ENCODE measurements at places on chromosomes 7 and 10. TPM values are rescaled to one million over a fixed set of nuclear protein-coding genes. Genes with fewer than 3 reads are reported as not detected.

DNA sequence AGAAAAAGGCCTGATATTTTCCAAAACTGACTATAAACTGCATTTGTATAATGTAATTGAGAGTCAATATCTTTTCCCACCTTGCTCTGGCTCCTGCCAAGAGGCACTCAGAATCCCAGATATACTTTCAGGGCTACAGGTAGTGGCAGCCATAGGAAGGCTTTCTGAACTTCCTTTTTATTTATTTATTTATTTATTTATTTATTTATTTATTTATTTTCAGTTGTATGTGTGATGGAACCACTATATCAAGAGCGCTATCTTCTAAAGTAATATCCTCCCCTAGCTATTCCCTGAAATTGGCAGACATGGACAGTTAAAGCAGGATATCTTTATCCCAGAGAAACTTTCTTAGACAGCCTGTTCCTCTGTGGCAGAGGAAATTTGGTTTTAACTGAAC, 86.7 kb downstream of the SEMA3E start:
- no peaks in the 10 kb centered on the region for H3K27me3 ChIP-seq
- DNase-seq, result no peak
- H3K27ac ChIP-seq, result no peak overlapping the region

DNA sequence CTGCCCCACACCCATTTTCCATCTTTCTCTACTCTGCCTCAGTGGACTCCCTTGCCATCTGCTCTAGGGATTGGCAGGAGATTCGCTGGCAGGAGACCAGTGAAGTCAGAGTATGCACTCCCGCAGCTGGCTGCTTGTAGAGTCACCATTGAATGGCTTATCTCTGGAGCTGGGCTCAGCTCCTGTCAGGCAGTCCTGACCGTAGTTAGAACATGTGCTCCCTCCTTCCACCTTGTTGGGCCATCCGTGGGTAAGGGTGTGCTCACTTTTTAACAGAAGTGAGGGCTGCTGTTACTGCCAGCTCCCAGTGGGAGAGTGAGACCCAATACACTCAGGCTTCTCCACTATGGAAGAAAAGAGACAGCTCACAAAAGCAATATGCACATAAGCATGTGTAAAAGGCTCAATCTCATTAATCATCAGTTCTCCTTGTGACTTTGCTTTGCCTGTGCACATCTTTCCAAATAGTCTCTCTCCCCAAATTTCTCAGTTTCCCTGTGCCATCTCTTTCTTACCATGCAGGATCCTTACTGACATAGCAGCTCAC, 773.3 kb downstream of the GRID1 start:
- no peak overlapping the region for H3K27ac ChIP-seq
- no peaks in the 10 kb centered on the region for H3K36me3 ChIP-seq
- DNase-seq, result no peak
- H3K4me1 ChIP-seq, result no peaks in the 10 kb centered on the region

GRCh38 chr10:48251525-48252353, 22.8 kb downstream of the FRMPD2 start:
- DNase-seq, result no peak
- H3K27ac ChIP-seq, result no peak overlapping the region
- no peaks in the 10 kb centered on the region for H3K4me1 ChIP-seq
- H3K27me3 ChIP-seq, result no peaks in the 10 kb centered on the region
- no peak overlapping the region for H3K4me3 ChIP-seq

GRCh38 chr7:34157137-34157536, 251.8 kb downstream of the BMPER start:
- H3K4me3 ChIP-seq, result no peak overlapping the region
- DNase-seq, result no peak
- H3K27me3 ChIP-seq, result no peaks in the 10 kb centered on the region
- H3K36me3 ChIP-seq, result no peaks in the 10 kb centered on the region
- peaks cover 6% of the 10 kb centered on the region for H3K4me1 ChIP-seq

DNA sequence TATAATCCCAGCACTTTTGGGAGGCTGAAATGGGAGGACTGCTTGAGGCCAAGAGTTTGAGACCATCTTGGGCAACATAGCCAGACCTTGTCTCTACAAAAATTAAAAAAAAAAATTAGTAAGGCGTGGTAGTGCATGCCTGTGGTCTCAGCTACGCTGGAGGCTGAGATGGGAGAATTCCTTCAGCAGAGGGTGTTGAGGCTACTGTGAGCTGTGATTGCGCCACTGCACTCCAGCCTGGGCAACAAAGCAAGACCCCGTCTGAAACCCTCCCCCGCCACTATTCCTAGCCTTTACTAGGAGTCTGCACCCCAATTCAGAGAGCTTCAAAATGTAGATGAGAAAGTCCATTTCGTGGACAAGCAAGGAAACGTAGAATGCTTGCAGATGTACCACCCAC, 95.2 kb downstream of the PRPF18 start:
- DNase-seq, result no peak
- peaks cover 30% of the 10 kb centered on the region for H3K4me1 ChIP-seq
- H3K36me3 ChIP-seq, result no peaks in the 10 kb centered on the region
- H3K27me3 ChIP-seq, result no peaks in the 10 kb centered on the region
- H3K27ac ChIP-seq, result no peak overlapping the region

- no peaks in the 10 kb centered on the region for H3K36me3 ChIP-seq
- no peaks in the 10 kb centered on the region for H3K27me3 ChIP-seq
- DNase-seq, result no peak
- no peak overlapping the region for H3K4me3 ChIP-seq
These were observed 30.7 kb upstream of the RBM20 start for GRCh38 chr10:110613341-110613995.

DNA sequence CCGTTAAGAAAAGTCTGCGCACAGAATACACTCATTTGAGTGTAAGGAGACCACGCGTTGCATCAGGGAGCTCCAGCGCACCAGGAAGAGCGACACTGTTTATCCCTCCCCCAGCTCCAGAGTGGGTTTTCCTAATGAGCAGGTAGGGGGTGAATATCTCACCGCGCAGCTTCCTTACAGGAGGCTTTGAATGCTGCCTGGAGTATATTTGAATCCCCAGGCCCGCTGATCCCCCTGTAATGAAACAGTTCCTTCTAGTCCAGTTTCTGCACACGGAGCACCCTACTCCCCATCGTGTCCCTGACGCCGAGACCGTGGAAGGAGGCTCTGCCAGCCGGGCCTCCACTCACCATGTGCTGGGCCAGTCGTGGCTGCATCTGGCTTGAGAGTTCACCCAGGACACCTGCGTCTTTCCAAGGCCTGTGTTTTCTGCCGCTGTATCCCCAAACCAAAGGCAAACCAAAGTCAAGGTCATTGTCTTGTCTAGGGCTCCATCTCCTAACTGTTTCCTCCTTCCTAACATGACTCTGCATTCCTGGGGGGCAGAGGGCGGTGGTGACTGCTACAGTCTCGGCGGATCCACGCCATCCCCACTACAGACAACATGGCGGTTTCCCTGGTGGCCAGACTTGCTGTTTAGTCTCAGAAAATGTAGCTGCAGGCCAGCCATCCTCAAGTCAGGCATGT, 167.8 kb downstream of the USP6NL start:
- no peak overlapping the region for H3K27ac ChIP-seq
- DNase-seq, result no peak
- H3K27me3 ChIP-seq, result no peaks in the 10 kb centered on the region

DNA sequence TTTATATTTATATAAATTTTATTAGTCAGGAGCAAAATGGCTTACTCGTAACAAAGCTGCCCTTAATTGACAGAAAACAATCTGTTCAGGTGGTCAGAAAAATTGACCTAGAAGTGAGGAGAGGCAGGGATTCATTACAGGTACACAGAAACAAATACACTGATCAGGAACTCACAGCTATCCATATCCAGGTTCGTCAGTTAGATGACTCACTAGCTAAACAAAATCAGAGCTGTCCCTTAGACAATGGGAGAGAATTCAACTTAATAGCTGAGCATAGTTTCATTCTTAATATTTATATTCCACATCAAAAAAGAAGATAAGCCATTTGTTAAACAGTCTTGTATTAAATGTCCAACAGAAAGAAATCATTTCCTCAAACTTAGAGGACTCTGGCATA, 41.7 kb downstream of the HYCC1 start:
- H3K36me3 ChIP-seq, result peaks cover 9% of the 10 kb centered on the region
- no peak for DNase-seq
- H3K4me3 ChIP-seq, result no peak overlapping the region
- no peak overlapping the region for H3K27ac ChIP-seq
- no peaks in the 10 kb centered on the region for H3K4me1 ChIP-seq

ANXA8 gene
- total RNA-seq, result not detected

FOXL3 gene
- total RNA-seq, result not detected

All from thoracic aorta (tissue), 2 donors.